ENCODE measurements at places on chromosomes 5 and 9.

DNA sequence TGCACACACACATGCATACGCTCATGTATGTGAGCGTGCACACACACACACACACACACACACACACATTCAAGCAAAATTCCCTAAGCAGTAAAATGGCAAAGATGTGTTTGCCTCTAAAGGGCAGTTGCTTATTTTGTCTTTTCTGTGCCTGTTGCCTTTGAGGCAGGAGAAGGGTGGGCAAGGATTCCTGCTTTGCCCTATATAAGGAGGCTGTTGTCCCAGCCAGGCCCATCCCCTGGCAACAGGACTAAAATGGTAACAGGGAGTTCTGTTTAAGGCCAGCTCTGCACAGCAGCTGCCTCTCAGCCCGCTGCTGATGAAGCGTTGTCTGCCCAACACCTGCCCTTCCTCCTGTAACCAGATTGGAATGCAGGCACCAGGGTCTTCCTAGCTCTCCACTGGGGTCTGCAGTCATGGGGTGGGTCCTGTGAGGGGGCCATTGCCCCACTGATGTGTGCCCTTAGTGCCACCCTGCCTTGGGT is 64.4 kb downstream of the PPARGC1B start:
- peak; percentile 87 for DNase-seq

GRCh38 chr9:107927276-107927675 is 437.7 kb upstream of the KLF4 start:
- DNase-seq, result no peak

DNA sequence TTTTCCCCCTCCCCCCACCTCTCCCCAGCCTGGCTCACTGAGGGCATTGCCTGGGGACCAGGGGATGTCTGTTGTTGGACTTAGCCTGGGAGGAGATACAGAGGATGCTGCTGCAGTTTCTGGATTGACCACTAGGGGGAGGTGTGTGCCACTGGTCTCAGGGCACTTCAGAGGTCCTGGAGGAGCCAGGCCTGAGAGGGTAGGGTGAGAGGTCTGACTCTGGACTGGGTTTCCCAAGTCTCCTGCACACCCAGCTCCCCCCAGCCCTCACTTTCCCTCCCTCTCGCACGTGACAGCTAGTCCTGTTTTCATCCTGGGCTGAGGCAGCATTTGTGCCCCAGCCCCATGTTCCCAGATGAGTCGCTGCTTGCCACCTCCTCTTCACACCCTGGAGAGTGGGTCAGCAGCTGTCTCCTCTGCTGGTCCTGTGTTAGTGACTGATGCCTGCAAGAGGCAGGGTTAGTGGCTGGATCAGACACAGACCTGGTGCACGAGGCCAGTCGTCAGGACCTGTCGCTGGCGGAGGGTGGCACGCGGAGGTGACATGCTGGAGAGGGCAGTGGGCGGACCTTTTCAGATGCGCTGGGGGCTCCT is 4.4 kb downstream of the IL3 start:
- peak; percentile 85 for DNase-seq

DNA sequence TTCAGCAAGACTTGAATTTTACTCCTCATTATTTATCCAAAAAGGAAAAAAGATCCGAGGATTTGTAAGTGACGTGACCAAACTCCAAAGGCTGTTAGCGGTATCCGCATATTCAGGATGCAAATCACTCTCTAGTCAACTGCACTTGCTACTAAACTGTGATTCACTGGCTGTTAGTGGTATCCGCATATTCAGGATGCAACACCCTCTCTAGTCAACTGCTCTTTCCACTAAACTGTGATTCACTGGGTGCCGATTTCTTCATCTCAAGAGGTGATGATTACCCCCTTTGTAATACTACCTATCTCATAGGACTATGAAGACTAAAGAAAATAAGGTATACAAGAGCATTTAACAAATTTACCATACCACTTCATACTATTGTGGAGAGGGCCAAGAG is 5.7 kb downstream of the MAPKAP1 start:
- peak; percentile 71 for DNase-seq

DNA sequence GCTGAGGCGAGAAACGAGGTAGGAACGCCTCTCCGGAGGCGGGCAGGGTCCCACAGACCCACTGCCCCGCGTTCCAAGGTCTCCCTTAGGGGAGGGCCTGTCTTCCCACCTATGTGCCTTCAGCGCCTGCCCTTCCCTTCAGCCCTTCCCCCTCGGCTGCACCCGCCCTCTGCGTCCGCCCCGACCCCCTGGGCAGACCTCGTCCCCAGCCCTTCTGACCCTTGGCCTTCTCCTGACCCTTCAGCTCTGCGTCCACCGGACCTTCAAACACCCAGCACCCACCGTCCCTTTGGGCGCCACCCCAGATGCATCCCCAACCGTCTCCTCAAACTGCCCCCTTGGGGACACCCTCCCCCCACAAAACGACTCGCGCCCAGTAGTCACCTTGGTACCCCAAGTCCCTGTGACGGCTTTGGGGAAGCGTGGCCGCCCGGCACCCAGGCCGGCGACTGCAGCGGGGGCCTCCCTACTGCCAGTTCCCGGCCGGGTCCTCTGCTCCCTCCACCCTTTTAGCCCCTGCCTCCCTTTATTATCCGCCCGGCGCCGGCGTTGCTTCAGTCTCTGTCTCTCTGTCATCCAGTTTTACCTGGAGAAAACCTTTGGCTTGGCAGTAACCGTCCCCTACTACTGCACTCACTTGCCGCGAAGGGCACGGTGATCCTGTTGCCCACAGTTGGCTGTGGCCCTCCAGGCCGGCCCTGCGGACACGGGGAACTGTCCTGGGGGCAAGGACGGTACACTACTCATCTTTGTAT is 421 bp downstream of the RUSC2 start:
- no peak for DNase-seq

GRCh38 chr5:98214240-98215051 is 559.0 kb upstream of the RGMB start:
- peak; percentile 100 for DNase-seq

- DNase-seq, result no peak
Measured at GRCh38 chr9:68750255-68750654, 45.2 kb downstream of the PIP5K1B start.

GRCh38 chr5:111201705-111202104 is 22.5 kb upstream of the CAMK4 start:
- DNase-seq, result no peak

DNA sequence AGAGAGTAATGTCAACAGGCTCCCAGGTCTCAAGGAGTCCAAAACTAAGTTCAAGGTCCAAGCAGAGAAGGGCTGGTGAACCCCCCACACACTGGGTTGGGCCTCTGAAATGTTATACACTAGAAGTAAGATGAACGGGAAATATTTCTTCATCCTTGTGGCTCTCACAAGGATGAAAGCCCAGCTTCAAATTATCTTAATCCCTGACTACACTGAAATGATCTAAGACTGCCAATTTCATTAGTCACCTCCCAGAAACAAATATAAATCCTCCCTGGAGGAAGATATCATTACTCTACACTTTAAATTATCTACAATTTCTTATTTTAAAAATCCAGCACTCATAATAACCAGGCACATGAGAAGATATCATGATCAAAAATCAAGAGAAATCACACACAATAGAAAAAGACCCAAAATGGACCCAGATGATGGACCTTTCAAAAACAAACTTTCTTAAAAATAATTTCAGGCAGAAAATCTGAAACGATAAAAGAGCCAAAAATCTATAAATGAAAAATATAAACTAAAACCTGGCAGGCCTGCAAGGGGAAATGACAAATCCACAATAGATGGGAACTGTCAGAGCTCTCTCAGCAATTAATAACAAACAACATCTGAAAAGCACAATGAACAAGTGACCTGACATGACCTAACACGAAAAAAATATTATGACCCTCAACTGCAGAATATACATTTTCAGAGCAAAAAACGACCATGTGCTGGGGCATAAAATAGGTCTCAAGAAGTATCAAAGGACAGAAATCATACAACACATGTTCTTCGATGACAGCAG is 117.4 kb downstream of the GPR21 start:
- DNase-seq, result no peak

DNA sequence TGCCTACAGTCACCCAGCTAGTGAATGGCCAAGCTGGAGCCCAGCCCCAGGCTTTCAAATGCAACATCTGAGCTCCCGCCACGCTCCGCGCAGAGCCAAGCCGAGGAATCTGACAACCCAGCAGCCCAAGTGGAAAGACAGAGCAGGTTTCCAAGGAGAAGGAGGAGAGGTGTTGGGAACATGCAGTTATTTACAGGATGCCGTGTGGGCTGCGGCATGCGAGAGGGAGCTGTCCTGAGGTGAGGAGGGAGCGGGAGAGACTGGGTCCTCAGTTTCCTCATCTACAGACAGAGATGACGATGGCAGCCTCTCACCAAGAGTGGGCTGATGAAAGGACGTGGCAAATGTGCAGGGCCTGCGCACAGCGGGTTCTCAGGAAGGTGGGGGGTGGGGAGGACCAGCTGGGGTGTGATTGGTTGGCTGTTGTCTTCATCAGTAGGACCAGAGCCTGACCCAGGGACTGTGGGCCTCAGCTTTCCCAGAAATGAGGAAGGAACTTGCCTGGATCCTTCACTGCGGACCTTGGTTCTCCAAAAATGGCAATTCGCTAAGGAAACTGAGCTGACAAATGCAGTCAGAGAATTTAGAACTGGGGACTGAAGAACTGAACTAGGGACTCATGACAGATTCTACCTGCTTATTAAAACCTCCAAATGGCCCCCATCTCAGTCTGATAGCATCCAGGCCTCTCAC is 14.8 kb upstream of the CPLX2 start:
- DNase-seq, result no peak

- DNase-seq, result no peak
Measured at GRCh38 chr9:96161819-96162218, 140.2 kb downstream of the HSD17B3 start.

GRCh38 chr5:167414611-167415010 is 876.8 kb upstream of the WWC1 start:
- DNase-seq, result no peak

DNA sequence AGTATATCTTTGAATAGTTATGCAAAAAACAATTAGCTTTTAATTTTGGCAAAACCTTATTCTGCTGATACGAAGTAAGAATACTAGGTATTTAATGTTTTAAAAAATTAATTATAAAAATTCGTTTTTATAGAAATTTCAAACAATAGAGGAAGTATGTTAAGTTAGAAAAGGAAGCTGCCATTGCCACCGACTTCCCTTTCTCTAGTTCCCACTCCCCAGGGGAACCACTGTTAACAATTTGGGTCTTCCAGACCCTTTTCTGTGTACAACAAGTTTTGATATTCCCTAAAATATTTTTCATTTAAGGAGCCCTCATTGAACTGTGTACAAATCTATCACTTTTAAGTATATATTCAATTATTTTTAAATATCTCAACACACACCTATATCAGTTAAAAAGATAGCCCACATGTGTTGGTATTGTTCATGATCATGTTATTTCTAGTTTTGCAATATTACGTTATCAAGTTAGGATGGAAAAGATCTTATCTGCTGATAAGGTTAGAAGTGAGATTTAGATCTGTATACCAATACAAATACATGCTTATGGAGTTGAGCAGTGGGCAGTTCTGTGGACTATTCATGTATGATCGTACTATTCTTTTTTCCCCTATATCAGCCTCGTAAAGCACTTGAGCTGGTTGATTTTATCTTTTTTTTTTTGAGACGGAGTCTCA is 25.9 kb downstream of the NDFIP1 start:
- DNase-seq, result no peak

Data from myocyte (in vitro differentiated cells).